ENCODE measurements at places on chromosomes 6 and 20. TPM values are rescaled to one million over a fixed set of nuclear protein-coding genes. Genes with fewer than 3 reads are reported as not detected.
A peak's percentile ranks its signal among the peaks of the same experiment; 100 is the strongest.

GRCh38 chr6:19303383-19303782 lies 533.8 kb upstream of the ID4 start:
- no peak for DNase-seq

DNA sequence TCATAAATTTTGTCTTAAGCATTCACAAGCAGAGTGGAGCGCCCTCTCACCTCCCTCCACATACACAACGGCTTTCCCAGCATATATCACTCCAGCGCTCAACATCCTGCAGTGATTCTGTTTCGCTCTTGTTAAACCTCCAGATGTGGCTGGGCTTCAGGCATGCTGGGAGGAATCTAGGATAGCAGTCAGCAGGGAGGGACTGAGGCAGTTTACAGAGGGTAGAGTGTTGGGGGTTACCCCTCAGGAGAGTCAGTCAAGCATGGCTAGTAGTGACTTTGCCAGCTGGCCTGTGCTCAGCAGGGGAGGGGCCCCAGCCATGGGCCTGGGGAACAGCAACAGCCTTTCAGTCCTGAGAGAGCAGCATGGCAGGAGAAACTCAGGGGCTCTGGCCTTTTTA lies 161.4 kb upstream of the FLRT3 start:
- no peak for DNase-seq

Gene TRIM40
- not detected for total RNA-seq

DNA sequence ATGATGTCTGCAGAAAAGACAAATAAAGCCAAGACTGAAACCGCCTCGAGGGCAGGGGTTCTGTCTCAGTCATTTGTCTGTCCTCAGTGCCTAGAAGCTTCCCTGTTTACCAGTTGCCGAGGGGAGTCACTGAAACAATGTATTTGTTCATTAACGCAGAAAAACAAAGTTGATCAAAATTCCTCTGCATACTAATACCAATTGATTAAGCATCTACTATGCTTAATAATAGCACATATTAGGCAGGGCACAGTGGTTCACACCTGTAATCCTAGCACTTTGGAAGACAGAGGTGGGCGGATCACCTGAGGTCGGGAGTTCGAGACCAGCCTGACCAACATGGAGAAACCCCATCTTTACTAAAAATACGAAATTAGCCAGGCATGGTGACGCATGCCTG lies 1.8 kb upstream of the FKBP5 start:
- no peak for DNase-seq

Gene PAX1
- not detected for total RNA-seq

DNA sequence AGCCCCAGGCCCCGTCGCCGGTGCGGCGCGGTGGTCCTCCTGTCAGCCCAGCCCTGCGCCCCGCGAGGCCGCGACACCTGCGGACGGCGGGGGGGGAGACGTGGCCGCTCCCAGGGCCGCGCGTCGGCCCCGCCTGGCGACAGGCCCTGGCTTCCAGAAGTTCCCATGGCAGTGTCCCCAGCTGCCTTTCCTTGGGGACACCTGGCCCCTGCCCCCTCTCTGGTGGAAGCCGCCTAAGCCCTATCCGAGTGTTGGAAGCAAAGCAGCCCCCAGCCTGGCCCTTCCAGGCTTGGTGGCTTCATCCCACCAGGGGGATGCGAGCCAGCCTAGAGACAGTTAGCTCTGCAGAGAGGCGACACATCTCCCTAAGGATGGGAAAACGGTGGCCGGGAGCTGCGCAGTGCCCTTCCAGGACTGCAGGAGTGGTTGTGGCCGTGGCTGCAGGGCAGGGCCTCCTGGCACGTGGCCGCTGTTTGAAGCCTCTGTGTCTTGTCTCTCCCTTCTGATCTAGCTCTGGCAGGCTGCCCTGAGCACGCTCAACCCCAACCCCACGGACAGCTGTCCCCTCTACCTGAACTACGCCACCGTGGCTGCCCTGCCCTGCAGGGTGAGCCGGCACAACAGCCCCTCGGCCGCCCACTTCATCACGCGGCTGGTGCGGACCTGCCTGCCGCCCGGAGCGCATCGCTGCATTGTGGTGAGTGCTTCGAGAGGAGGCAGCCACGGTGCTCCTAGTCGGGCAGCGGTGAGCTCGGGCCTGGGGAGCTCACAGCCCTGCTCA lies 816 bp downstream of the NPEPL1 start:
- DNase-seq, result peak; percentile 88

GRCh38 chr6:129621252-129621651 lies 88.7 kb downstream of the ARHGAP18 start:
- DNase-seq, result no peak

Gene NFS1
- 23.5 TPM for total RNA-seq

DNA sequence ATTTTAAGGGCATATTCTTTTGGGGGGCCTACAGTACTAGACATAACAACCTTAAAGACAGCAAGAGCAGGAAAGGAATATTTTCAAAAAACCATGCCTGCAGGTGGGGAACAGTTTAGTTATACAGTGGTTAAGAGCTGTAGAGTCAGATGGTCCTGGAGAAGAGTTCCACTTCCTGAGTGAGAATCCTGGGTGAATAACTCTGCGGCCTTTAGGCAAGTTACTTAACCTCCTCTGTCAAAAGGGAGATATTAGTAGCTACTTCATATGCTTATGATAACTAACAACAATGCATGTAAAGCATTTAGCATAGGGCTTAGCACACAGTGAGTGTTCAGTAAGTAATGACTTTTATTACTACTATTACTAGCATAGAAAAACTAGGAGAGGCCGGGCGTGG lies 119.2 kb upstream of the TAB2 start:
- DNase-seq, result no peak

- DNase-seq, result no peak
Measured at GRCh38 chr6:68572525-68572924, 62.6 kb upstream of the ADGRB3 start.

GRCh38 chr6:50025258-50025657 lies 3.5 kb upstream of the DEFB110 start:
- DNase-seq, result no peak

GRCh38 chr6:125474061-125474460 lies 172.3 kb upstream of the HDDC2 start:
- no peak for DNase-seq

DNA sequence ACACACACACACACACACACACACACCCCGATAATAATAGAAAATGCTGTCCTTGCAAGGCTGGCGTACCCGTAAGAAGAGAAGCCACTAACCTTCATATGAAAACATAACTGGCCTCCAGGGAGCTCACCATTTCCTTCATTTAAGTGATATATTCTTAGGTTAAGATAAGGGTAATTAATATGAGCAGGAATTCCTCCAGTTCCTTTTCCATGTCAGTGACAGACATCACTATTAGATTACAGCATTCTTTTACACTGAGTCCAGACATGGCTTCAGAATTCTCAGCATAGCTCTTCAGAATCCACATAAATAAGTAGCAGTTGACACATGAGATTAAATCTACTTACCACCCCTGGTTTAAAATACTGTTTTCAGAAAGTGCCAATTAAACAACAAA lies 121.9 kb downstream of the SIM1 start:
- DNase-seq, result no peak

Gene L3MBTL3
- total RNA-seq, result 9.9 TPM

DNA sequence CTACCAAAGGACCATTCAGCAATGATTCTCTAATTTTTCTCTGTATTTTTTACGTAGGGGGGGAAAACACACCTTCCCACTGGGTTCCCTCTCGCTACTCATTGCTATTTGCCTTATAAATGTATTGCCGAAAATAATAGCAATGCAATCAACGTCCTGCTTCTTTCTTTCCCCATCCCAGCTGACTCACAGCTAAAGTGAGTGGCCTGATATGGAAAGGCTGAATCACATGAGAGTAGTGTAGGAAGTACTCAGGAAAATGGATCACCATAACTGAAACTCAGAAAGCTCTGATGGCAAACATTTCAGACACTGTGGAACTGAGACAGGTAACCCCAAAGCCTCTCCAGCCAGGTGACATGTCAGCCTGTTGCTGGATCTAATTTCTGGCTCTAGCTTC lies 49.3 kb upstream of the SRPK1 start:
- DNase-seq, result no peak

DNA sequence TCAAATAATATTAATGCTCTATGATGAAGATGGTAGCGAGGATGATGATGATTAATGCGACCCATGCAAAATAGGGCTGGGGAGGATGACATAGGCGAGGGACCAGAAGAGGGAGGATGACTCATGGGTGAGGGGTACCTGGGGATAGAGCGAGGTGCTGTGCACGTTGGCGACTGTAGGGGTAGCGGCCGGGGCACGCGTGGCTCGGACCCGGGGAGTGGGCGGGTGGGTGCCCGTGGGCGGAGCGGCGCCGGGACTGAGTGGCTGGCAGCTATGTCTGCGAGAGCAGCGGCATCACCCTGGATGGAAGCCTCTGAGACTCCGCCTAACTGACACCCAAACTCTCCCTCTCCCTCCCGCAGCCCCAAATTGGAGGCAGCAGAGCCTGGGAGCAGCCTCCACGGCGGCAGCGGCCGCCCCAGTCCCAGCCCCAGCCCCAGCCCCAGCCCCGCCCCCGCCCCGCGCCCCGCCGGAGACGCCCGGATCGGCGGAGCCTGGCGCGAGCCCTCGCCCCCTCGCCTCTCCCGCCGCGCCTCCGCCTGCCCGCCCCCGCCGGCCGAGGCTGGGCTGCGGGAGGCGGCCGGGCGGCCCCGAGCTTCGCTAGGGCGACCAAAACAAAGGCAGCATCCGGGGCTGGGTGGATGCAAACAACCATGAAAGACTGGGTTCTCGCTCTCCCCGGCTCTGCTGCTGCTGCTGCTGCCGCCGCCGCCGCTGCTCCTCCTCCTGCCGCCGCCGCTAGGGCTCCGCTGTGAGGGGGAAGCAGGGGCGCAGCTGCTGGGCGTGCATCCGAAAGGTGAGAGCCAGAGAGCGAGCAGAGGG lies at the start of gene RIMS1:
Gene RIMS1 (plus strand): TSS at position 367 of the 822 bp plus-strand sequence. CDS start 474 bp downstream, outside the sequence.
- DNase-seq, result no peak

GRCh38 chr6:44226368-44227147 lies 3.2 kb downstream of the SLC29A1 start:
- no peak for DNase-seq

DNA sequence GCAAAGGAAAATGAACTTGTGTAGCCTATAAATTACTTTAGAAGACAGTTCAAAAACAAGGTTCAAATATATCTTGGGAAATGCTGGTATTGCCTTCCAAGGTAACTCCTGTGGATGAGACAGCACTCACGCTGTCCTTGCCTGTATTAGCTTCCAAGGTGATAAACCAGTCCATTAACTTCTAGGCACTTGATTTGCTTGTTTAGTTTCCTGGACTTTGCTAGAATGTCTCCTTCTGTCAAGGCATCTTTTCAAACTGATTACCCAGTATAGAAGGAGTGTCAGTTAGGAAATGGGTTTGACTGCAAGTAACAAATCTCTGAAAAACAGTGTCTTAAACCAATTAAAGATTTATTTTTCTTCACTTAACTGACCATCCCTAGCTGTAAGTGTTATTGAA lies 103.4 kb upstream of the SLC22A23 start:
- DNase-seq, result no peak

DNA sequence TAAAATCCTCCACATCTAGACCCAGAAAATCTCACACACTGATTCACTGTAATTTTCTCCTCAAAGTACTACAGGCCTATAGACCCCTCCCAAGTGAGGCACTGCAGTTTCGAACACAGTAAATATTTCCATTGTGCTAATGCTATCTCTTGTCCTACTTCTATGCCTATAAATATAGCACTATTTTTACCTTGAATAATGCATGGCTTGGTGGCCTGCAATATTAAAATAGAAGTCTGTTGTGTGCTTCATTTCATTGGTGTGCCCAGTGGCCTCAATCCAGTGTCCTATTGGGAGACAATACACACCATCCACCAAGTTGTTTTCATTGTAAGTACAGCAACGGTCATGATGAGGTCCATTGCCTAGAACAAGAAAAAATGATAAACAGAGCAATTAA lies 49.4 kb downstream of the EPM2A start:
- DNase-seq, result no peak

DNA sequence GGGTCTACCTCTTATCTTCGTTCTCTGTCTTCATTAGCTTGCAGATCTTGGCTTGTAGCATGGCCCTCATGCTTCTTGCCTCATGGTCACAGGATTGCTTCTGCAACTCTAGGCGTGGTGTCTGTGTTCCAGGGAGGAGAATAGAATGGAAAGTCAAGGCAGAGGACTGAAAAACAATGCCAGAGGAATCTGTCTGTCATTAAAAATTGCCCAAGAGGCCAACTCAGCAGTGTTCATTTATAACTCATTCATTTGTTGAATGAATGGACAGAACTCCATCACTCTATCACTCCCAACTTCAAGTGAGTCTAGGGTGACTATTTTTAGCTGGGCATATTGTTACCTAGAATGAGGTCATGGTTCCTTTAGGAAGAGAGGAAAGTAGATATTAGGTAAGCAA lies 179.6 kb downstream of the UST start:
- DNase-seq, result no peak

Gene CLVS2
- total RNA-seq, result not detected

DNA sequence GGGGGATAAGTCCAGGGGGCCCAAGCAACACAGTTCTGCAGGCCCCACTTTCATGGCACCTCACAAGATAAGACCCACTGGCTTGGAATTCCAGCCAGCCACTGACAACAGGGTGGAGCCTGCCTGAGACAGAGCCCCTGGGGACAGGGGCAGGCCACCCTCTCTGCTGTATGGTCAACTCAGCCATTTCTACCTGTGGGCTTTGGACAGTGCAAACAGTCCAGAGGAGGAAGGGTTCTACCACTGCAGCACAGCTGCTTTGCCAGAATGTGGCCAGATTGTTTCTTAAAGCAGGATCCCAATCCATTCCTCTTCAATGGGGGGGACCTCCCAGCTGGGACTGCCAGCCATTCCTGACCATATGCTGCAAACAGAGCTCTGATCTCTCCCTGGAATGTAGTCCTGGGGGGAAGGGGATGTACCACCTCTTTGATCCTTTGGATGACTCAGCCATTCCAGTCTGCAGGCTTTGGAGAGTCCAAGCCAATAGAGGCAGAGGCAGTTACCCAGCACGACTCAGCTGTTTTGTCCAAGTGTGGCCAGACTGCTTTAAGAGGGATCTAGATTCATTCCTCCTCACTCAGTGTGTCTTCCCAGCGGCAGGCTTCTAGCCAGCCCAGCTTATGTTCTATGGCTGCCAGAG lies 842.2 kb downstream of the EPHA7 start:
- DNase-seq, result no peak

GRCh38 chr6:157586476-157587126 lies 205.6 kb downstream of the ZDHHC14 start:
- no peak for DNase-seq

Gene SLC4A11
- total RNA-seq, result 1.2 TPM

Gene LAMA4
- total RNA-seq, result 418 TPM

Gene VARS2
- total RNA-seq, result 23.5 TPM

- no peak for DNase-seq
Measured at GRCh38 chr20:19624221-19624965, 133.7 kb upstream of the RIN2 start.

- DNase-seq, result no peak
Measured at GRCh38 chr6:81572020-81572419, 180.5 kb downstream of the TENT5A start.

GRCh38 chr6:155832596-155832995 lies 377.0 kb upstream of the NOX3 start:
- no peak for DNase-seq

Gene ZMYND8
- total RNA-seq, result 23.1 TPM

GRCh38 chr6:138815797-138816528 lies 20.1 kb downstream of the ECT2L start:
- DNase-seq, result no peak
